ENCODE measurements at places on chromosomes 13 and 19.
A peak's percentile ranks its signal among the peaks of the same experiment; 100 is the strongest.

GRCh38 chr19:38666663-38667511, 19.4 kb downstream of the ACTN4 start:
- no peak for DNase-seq

GRCh38 chr13:42038661-42039456, 9.6 kb upstream of the DGKH start:
- no peak for DNase-seq

DNA sequence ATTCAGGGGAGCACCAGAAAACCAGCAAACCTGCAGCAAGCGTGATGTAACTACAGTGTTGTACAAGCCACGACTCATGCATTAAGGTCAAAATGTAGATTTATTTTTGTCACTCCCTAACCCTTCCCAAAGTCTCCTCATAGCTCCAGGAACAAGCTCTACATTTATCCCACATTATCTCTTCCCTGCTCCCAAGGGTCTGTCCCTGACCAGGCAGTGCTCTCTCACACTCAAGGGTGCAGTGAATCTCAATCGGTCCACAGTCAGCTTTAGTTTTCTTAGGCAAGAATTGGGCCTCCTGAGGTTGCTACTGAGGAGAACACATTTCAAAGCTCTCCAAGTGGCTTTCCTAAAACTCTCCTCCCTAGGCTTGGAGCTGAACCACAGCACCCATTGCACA, 219.4 kb downstream of the NHLRC3 start:
- DNase-seq, result no peak

GRCh38 chr19:11598103-11598483, 810 bp downstream of the ZNF627 start:
- no peak for DNase-seq

GRCh38 chr13:96141032-96141431, 51.1 kb downstream of the HS6ST3 start:
- DNase-seq, result no peak

DNA sequence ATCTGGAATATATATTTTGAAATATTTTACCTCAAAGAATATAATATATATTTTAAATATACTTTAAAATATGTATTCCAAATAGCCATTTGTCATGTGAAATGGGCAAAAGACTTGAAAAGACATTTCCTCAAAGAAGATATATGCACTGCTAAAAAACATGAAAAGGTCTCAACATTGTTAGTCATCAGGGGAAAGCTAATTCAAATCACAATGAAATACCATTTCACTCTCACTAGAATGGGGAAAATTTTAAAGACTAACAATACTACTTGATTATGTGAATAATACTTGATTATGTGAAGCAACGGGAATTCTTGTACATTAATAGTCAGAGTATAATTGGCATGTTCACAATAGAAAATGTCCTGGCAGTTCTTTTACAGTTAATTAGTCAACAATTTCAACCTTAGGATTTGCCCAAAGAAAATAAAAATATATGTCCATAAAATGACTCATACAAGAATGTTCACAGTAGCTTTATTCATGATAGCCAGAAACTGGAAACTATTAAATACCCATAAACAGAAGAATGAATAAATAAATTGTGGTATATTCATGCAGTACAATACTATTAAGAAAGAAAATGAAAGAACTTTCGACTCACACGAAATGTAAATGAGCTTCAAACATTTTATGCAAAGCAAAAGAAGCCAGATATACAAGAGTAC, 6.8 kb upstream of the KBTBD6 start:
- no peak for DNase-seq

DNA sequence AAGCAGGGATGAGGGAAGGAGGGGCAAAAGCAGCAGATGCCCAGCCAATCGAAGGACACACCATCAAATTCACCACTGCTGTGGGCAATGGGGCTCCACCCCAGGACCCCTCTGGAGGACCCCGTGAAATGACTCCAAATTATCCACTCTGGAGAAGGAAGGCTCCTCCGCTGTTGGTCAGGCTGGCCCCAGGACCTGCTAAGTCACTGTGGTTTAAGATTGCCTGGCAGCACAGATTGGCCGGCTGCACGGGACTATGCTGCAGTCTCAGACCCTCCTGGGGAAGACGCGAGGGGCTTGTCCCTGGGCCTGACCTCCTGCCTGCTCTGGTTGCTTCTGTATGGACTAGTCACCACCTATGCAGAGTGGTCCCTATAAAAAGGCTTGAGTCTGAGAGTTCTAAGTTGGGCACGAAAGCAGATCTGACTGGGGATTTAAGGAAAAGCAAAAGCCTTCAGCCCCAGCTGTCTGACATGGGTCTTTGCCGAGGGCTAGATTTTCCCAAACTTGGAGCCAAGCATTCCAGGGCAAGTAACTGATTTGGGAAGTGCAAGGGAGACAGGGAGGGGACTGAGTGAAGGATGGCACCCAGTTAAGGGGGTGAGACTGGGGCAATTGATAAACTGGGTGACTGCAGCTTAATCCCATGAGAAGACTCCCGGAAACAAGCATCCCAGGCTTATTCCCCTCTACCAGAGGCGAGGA, 91.7 kb downstream of the TSHZ3 start:
- DNase-seq, result no peak

DNA sequence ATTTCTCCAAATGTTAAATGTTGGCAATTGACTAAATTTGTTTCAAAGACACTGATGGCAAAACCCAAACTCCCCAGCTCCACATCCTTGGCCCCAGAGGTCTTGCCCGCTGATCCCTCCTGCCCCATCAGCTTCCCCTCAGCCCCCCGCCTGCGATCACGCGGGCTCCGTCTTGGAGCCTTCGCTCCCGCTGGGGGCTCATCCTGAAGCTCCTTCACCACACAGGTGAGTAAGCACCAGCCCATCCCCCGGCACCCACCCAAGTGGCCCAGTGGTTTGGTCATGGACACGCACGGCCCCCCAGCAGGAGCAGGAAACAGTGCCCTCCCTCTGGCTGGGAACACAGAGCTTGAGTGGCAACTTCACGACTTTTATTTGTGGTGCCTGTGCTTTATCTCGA, 14.9 kb downstream of the EPS8L1 start:
- no peak for DNase-seq

GRCh38 chr19:35144600-35145436, 1.8 kb downstream of the FXYD7 start:
- no peak for DNase-seq

DNA sequence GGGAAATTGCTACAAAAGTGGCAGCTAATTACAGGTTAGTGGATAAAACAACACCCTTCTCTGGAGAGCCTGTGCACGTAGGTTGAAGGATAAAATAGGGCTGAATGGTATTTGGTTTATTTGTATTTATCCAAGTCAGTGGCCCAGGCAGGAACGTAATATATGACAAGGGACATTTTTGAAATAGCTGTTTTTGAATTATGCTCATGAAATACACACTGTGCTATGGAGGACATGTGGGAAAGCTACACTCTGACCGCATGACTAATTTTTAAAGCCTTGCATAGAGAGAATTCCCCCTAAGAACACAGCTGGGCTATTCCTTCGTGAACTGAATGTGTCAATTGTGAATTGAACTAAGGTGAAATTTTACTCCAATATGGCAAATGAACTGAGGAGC, 292.1 kb upstream of the MAB21L1 start:
- no peak for DNase-seq

- no peak for DNase-seq
These were observed 112.5 kb downstream of the COG6 start for GRCh38 chr13:39767791-39768517.

- no peak for DNase-seq
These were observed 686.7 kb downstream of the DIAPH3 start for GRCh38 chr13:59477011-59477410.

GRCh38 chr19:21335721-21336120, 6.5 kb upstream of the ZNF708 start:
- DNase-seq, result no peak

DNA sequence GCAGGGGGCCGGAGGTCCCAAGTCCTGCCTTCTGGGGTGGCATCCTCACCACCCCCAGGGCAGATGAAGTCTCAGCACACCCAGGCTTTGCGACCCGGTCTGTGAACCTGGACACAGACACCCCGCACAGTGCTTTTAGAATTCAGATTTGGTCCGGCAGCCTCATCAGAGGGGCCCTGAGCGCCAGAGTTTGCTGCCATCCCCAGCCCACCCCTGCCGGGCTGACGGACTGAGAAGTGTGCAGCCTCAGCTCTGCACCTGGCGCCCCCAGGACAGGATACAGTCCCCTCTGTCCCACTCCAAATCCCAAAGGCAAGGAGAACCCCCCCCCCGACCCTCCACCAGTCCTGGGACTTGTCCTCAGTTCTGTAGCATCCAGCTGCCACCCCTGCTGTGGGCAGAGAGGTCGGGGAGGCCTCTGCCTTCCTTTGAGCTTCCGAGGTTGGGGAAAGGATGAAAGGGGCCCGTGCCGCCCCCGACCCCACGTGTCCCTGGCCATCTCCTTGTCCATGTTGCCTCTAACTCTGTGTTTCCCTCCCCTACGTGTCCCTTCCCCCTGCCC, 16.9 kb downstream of the CAPN12 start:
- no peak for DNase-seq

DNA sequence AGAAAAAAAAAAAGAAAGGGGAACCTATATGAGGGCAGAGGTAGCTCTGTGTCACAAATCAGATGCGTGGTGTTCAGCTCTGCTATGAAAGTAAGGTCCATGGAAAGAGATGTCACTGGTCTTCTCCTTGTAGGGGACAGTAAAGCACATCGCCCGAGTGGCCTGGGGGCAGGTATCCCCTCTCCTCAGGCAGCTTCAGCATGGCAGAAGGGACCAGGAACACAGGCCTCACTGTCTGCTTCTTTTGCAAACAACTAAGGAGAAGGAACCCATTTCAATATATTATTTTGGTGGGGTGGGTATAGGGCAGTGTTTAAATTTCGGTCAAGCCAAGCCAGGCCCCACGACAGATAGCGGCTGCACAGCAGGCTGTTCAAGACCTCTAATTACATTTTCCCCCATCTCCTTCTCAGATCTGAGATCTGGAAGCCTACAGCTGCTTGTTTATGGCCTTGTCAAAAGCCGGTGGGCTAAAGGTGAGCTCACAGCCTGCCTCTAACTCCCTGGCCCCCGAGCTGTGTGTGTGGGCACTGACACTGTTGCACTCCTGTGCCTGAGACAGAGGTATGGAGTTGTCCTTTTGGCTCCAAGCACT, 72.8 kb downstream of the HSPH1 start:
- no peak for DNase-seq

GRCh38 chr13:112933649-112934048, 35.4 kb upstream of the MCF2L start:
- no peak for DNase-seq

DNA sequence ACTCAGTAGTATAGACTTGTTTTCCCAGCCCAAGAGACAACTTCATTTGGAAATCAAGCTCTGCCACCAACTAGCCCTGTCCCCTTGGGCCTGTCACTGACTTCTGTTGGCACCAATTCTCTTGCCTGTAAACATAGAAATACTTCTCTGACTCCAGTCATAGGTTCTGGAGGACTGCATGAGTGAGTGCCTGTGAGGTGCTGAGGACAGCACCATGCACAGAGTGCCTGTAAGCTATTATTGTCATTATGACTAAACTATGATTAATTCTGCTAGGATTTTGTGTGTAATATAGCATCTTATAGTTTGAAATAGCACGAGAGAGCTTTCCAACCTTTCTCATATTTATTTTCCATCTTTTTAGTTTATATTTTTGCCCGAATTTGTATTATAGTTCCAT, 247.9 kb downstream of the MYO16 start:
- DNase-seq, result no peak

DNA sequence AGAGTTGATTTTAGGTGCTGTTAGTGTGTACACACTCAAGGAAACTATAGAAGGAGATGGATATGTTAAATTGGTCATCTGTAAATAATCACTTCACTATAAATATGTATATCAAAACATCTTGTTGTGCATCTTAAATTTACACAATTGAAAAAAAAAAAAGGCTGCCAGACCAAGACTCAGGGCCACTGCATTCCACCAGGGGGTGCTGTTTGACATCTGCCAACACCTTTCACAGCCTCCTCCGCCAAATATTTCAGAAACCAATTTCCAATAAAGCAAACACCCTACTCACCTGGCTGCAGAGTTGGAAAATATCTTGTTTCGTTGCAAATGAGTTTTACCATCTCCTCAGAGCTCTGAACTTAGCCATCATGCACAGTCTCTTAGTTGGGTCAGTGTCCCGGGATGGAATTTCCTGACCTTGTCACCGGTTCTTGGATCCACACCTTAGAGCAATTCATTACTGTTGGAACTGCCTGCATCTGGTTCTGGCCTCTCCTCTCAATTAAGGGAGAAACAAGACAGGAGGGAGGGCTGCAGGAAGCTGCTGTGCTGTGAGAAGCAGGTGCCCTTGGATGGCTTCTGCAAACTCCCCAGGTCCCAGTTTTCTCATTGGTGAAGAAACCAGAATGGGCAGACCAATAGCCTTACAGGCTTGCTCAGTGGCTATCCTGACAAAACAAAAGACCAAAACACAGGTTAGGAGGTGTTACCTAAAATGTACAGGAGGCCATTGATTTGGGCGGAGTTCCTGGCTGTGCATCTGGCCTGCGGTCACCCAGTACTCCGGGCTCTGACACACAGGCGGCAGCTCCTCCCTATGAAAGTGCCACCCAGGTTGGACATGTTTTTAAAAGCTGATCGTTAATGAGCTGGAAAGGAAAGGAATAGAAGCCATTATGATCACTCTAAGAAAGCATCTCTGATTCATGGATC, 746.6 kb downstream of the UQCRFS1 start:
- DNase-seq, result peak; percentile 33

DNA sequence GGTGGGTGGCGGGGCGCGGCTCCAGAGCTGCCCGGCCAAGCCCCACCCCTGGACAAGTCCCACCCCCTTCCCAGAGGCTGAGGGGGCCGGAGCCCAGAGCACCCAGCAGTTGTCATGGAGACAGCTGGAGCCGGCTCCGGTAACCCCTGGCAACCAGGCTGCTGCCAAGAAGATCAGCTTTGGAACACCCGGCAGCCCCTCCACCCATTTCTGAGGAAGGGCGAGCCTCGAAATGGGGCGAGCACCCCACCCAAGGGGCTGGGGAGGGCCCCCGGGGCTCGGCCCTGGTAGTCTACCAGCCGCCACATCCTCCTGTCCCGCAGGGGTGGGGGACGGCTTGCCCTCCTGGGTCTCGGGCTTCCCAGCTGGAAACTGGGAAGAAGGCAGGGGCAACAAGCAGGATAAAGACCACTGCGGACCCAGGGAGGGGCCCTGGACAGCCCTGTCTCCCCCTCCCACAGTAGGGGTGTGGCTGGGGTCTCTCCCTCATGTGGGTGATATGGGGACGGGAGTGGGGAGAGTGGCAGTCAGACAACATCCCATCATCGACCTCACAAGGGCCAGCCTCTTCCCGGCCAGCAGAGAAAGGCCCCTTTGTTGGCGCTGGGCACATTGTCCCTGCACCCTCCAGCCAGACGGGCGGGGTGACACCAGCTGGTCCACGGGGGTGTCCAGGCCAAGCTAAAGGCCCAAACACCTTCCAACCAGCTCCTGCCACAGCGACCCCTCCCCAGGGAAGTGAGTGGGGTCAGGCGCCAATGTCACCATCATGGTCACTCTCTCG, 1.5 kb downstream of the CERS1 start:
- no peak for DNase-seq

GRCh38 chr19:13122275-13122878, 4.3 kb downstream of the NACC1 start:
- DNase-seq, result no peak

DNA sequence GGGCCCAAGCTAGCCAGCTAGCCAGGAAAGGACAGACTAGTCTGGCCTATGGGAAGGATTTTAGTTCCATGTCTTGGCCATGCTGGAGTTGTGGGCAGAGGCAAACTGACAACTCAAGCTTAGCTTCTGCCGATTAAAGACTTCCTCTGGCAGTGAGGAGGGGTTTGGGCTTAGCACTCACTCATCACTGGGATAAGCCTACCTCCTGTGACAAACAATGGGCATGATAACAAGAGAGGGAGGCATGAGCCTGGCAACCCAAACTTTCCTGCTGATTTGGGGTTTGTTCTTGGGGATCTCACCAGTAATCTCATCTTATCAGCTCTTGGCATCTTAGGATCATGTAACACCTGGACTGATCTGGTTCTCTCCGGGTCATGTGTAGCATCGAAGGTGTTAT, 83.6 kb downstream of the KL start:
- no peak for DNase-seq

Measured in stimulated activated CD4-positive, alpha-beta T cell treated with anti-CD3 and anti-CD28 coated beads, Interleukin-1b, Interleukin-23, amount 100 ng/mL, for 1 hour (primary cell).